Esophagus muscularis mucosa (tissue), 4 donors: ENCODE measurements at places on chromosomes 6 and 20. TPM values are rescaled to one million over a fixed set of nuclear protein-coding genes. Genes with fewer than 3 reads are reported as not detected.

Gene HCRTR2
- total RNA-seq = not detected

- no peak for DNase-seq
These were observed 780.3 kb downstream of the PHF3 start for GRCh38 chr6:64415926-64416325.

DNA sequence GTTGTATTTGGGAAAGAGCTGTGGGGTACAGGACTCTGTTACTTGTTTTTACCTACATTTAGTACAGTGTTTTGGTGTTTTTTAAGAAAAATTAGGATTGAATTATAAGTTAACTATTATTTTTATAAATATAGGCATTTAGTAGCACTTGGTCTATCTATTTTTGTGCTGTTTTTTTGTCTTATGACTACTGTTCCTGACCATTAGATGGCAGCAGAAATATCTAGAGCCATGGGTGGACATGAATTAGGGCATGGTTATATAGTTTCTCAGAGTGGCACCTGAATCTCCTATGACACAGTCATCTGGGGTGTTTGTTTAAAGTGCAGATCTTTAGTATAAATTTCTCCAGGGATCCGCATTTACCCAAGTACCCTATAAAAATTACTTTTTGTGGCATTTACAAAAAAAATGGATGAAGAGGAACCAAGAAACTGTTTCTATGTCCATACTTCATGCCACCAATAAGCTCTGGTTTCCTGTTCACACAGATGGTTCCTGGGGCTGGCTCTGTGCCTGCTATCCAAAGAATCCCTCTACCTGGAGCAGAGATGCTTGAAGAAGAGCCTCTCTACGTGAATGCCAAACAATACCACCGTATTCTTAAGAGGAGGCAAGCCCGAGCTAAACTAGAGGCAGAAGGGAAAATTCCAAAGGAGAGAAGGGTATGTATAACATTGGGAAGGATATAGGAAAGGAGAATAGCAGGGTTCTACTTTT lies 19.8 kb downstream of the NFYA start:
- no peak for DNase-seq

- DNase-seq = peak; percentile 87
These were observed 142.8 kb downstream of the CLIC5 start for GRCh38 chr6:45872827-45873365.

- DNase-seq = no peak
These were observed 1.1 kb downstream of the VAPB start for GRCh38 chr20:58389968-58390658.

DNA sequence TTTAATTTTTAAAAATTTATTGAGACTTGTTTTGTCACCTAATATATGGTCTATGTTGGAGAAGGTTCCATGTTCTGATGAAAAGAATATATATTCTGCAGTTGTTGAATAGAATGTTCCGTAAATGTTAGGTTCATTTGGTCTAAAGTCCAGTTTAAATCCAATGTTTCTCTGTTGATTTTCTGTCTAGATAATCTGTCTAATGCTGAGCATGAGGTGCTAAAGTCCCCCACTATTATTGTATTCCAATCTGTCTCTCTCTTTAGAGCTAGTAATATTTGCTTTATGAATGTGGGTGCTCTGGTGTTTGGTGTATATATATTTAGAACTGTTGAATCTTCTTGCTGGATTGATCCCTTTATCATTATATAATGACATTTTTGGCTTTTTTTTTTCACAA lies 15.5 kb downstream of the TRIM15 start:
- no peak for DNase-seq

- DNase-seq = peak; percentile 91
These were observed 1.4 kb downstream of the CST3 start for GRCh38 chr20:23636182-23636907.
